ENCODE measurements at places on chromosomes 7 and 10.
A peak's percentile ranks its signal among the peaks of the same experiment; 100 is the strongest.

DNA sequence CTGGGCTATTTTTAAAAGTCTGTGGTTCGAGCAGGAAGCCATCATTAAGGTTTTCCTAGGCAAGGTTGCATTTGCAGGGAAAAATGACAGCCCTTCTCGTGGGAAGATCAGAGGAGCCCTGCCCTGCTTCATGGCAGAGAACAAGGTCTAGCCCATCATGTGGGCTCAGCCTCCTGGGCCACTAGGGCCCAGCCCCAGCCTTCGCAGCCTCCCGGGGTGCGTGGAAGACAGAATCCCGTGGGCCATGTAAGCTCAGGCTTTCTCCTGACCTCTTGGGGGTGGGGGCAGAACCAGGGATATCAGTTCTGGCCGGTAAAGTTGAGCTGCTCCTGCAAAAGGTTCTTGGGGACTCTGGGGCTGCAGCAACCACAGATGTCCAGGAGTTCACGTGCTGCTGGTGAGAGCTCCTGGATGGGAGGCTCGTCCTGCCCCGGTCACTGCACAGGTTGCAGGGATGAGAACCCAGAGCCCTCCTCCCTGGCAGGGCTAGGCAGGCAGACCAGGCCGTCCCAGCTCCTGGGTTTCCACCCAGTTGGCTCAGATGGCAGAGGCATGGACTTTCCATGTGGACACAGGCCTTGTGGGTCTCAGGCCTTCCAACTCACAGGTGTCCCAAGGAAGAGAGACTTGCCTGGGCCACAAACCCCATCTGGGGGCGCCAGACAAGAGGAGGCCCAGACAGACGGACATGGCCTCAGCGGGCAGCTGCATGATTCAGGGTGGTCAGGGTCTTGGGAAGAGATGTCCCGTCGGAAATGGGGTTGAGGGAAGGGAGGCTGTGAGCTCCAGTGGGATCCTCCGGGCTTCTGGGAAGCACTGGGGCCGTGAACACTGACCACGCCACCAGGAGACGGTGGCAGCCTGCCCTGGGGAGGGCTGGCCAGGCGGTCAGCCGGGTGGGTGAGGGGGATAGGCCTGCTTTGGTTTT, 126.2 kb downstream of the NEURL1 start:
- H3K4me3 ChIP-seq, result no peak overlapping the region
- no peaks in the 10 kb centered on the region for H3K4me1 ChIP-seq
- H3K36me3 ChIP-seq, result no peaks in the 10 kb centered on the region

DNA sequence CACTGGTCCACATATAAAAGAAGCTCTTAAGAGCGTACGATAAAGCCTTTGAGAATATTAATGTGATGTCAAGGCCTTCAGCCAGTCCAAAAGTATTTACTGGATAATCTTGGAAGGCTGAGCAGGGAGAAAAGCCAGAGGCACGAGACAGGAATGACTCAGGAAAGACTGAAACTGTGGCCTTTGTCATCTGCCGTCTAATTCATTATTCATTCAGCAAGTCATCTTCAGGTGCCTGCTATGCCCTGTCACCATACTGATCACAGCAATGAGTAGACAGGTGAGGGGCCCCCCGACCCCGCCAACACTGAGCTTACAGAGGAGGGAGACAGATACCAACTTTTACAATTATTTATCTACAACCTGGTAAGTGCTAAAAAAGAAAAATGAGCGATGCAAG, 78.9 kb downstream of the VOPP1 start:
- no peak overlapping the region for H3K4me3 ChIP-seq
- H3K27me3 ChIP-seq, result no peaks in the 10 kb centered on the region
- DNase-seq, result no peak
- H3K4me1 ChIP-seq, result no peaks in the 10 kb centered on the region
- H3K27ac ChIP-seq, result no peak overlapping the region

DNA sequence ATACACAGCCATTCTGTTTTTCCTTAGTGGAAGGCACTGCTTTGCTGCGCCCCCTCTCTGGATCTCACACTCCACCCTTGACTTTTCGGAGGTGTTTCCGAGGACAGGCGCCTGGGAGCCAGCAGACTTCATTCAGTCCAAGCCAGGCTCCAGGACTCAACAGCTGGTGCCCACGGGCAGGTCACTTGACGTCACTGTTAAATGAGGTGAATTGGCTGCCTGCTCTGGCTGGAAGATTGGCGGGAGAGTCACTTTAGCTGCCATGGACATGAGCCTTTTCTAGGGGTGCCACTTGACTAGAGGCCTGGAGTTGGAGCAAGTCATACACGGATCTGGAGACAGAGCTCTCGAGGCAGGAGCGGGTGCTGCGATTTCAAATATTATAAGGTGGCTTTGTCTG, 3.2 kb downstream of the HTRA1 start:
- no peak for DNase-seq
- H3K36me3 ChIP-seq, result no peaks in the 10 kb centered on the region
- no peak overlapping the region for H3K4me3 ChIP-seq
- H3K27ac ChIP-seq, result no peak overlapping the region
- H3K27me3 ChIP-seq, result peaks cover 79% of the 10 kb centered on the region

GRCh38 chr10:5234106-5234860, 37.6 kb downstream of the AKR1C4 start:
- no peak overlapping the region for H3K4me3 ChIP-seq
- H3K4me1 ChIP-seq, result peaks cover 9% of the 10 kb centered on the region
- DNase-seq, result peak; percentile 56

GRCh38 chr10:17655567-17656146, 11.7 kb downstream of the STAM start:
- H3K4me3 ChIP-seq, result peak overlapping the region; percentile 49
- H3K4me1 ChIP-seq, result peaks cover 39% of the 10 kb centered on the region
- H3K27me3 ChIP-seq, result no peaks in the 10 kb centered on the region
- peaks cover 2% of the 10 kb centered on the region for H3K36me3 ChIP-seq
- peak; percentile 8 for DNase-seq
- peak overlapping the region; percentile 63 for H3K27ac ChIP-seq

- H3K27me3 ChIP-seq, result no peaks in the 10 kb centered on the region
- H3K27ac ChIP-seq, result no peak overlapping the region
- H3K4me1 ChIP-seq, result no peaks in the 10 kb centered on the region
These were observed 24.5 kb upstream of the ARHGAP21 start for GRCh38 chr10:24748214-24748613.

DNA sequence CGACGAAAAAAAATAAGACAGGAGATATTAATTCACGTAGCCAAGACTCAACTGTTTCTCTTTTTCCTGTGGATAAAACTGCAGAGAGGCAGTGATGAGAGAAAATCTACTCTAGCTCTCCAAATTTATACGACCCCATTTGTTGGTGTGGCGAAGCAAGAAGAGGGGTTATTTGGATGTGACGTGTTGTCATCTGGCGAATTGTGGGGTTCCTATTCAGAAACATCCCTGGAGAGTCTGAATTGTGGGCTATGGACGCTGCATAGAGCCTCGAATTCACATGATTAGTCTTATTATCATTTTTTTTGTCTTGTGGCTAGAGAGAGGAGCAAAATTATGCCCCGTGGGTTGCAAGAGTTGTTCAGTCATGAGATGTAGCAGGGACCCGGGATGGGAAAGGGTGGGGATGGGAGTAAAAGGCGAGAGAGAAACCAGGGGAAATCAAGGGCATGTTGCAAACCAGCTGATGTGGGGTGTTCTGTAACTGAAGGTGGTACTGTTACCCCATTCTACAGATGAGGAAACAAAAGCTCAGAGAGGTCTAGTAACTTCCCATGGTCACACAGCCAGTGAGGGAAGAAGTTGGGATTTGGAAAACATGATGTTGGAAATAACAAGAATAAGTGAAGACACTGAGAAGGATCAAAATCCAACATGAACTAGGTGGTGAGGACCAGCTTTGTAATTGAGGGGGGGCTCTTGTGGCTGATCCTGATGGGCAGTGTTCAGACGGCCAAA, 69.2 kb upstream of the SFMBT2 start:
- H3K4me3 ChIP-seq, result no peak overlapping the region
- H3K27me3 ChIP-seq, result peaks cover 22% of the 10 kb centered on the region
- no peak for DNase-seq
- H3K36me3 ChIP-seq, result no peaks in the 10 kb centered on the region
- H3K4me1 ChIP-seq, result no peaks in the 10 kb centered on the region
- H3K27ac ChIP-seq, result no peak overlapping the region

DNA sequence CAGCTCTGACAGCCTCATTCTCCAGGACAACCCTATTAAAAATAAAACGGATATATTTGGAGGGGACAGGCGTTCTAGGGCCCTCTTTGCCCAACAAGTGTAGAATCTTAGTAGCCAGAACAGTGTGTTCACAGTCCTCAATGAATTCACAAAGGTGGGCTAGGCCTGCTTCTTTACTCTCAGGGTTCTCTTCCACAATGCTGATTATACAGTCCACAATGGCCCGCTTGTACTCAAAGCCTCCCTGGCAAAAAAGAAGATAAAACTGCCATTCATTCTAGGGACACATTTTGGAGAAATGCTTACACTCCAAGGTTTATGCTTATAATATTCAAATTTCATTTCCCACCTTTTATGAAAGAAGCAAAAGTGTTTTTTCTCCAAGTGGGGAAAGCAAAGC, 62.6 kb downstream of the MEST start:
- H3K27ac ChIP-seq, result no peak overlapping the region
- no peaks in the 10 kb centered on the region for H3K36me3 ChIP-seq
- no peak overlapping the region for H3K4me3 ChIP-seq
- H3K27me3 ChIP-seq, result no peaks in the 10 kb centered on the region
- H3K4me1 ChIP-seq, result no peaks in the 10 kb centered on the region

DNA sequence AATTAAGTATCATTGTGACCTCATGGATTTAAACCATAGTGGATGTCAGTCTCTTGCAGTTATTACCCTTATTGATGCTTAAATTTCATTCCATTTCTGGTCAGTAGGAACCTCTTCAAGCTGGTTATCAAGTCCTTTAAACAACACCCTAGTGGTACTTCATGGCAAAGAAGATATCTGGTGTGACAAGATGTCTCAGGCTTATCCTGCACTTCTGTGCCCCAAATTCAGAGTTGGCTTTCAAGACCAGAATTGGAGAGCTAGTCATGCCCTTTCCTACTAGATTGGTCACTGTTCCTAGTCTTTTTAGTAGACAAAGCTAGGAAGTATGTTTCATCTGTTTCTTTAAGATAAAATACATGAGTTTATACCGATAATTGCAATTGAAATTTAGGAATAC, 54.9 kb downstream of the KMT2E start:
- no peak for DNase-seq
- H3K36me3 ChIP-seq, result peaks cover 9% of the 10 kb centered on the region
- no peak overlapping the region for H3K4me3 ChIP-seq
- H3K27me3 ChIP-seq, result no peaks in the 10 kb centered on the region
- H3K27ac ChIP-seq, result no peak overlapping the region

- peaks cover 64% of the 10 kb centered on the region for H3K4me1 ChIP-seq
- H3K36me3 ChIP-seq, result peaks cover 56% of the 10 kb centered on the region
- DNase-seq, result peak; percentile 84
- no peaks in the 10 kb centered on the region for H3K27me3 ChIP-seq
These were observed 12.9 kb upstream of the HOXA2 start for GRCh38 chr7:27115221-27116026.

DNA sequence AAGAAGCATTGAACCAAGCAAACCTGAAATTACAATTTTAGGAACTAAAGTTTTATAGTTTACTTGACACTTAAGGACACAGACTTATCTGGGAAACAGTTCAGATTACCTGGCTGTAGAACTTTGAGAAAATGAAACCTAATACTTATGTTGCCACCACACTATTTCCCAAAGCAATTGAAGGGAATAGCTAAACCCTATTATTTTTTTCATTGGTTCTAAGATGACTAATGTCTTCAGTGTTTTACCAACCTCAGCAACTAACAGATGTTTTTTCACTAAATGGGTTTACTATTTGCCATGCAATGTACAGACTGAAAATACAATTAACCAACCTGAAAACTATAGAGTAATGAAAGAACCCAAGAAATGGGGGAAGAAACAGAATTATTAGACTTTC, 689.6 kb downstream of the SORCS1 start:
- H3K4me3 ChIP-seq, result no peak overlapping the region
- no peaks in the 10 kb centered on the region for H3K27me3 ChIP-seq
- H3K4me1 ChIP-seq, result no peaks in the 10 kb centered on the region
- H3K36me3 ChIP-seq, result no peaks in the 10 kb centered on the region
- H3K27ac ChIP-seq, result no peak overlapping the region

GRCh38 chr7:74220229-74220628, 10.4 kb downstream of the LAT2 start:
- no peaks in the 10 kb centered on the region for H3K4me1 ChIP-seq
- no peak overlapping the region for H3K27ac ChIP-seq
- no peak overlapping the region for H3K4me3 ChIP-seq
- no peak for DNase-seq

- no peak overlapping the region for H3K27ac ChIP-seq
- H3K4me1 ChIP-seq, result no peaks in the 10 kb centered on the region
- no peak for DNase-seq
- no peak overlapping the region for H3K4me3 ChIP-seq
- H3K27me3 ChIP-seq, result no peaks in the 10 kb centered on the region
These were observed 4.8 kb downstream of the AKAP9 start for GRCh38 chr7:91945476-91945875.

GRCh38 chr10:119253433-119254174, 46.2 kb downstream of the GRK5 start:
- H3K4me3 ChIP-seq, result no peak overlapping the region
- peaks cover 11% of the 10 kb centered on the region for H3K4me1 ChIP-seq
- peak; percentile 19 for DNase-seq
- H3K36me3 ChIP-seq, result no peaks in the 10 kb centered on the region
- H3K27ac ChIP-seq, result no peak overlapping the region

- H3K4me3 ChIP-seq, result no peak overlapping the region
- no peak for DNase-seq
- no peaks in the 10 kb centered on the region for H3K4me1 ChIP-seq
These were observed 11.0 kb downstream of the FLNC start for GRCh38 chr7:128841171-128841690.

DNA sequence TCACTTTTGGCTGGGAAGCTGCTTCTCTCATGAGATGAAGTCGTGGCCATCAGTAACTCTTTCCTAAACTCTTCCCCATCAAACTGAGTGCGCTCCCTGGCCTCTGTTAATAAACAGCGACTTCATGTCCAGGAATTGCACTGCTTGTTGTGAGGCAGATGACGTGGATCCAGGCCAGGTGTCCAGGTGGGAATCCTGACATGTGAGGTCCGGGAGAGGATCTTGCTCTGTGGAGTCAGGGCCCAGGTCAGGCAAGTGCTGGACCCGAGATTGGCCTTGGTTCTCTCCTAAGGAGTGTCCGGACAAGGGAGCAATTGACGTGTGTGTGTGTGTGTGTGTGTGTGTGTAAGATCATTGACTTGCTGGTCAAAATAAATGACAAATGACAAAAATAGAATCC, 362.7 kb downstream of the GLRX3 start:
- no peak for DNase-seq
- H3K4me1 ChIP-seq, result no peaks in the 10 kb centered on the region
- no peaks in the 10 kb centered on the region for H3K36me3 ChIP-seq

DNA sequence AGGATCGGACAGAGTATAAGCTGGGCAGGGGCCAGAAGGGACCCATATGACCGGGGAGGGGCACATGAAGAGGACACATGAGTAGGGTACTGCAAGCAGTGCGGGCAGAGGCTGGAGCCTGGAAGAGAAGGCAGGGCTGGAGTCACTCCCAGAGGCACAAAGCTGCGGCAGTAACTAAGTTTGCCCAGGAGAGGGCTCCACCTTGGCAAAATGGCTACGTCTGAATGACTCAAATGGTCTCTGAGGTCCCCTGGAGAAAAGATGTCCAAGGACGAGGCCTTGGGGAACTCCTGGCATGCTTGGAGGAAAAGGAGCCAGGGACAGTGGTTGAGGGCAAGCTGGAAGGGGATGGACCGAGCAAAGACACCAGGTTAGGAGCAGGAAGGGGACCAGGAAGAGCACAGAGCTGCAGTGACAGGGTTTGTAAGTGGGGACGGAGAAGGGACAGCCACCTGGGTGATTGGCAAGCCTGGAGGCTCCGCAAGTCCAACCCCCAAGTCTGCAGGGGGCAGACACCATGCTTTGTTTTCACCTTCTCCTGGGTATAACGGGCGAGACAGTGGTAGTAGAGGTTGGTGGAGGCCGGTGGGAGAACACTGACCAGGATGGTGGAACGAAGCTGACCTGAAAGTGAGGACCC, 43.1 kb upstream of the LBX1 start:
- no peak overlapping the region for H3K4me3 ChIP-seq
- no peak overlapping the region for H3K27ac ChIP-seq
- peaks cover 63% of the 10 kb centered on the region for H3K27me3 ChIP-seq
- peak; percentile 59 for DNase-seq
- no peaks in the 10 kb centered on the region for H3K4me1 ChIP-seq

All from Calu3 (cell line).